ENCODE measurements at places on chromosomes 16 and 17.

GRCh38 chr17:74639704-74640151, 16.2 kb upstream of the CD300E start:
- DNase-seq, result no peak

- peak; percentile 72 for DNase-seq
Observed at GRCh38 chr17:28494445-28495188, 11.5 kb upstream of the FOXN1 start.

- DNase-seq, result no peak
Observed at GRCh38 chr17:9788601-9789000, 2.8 kb downstream of the DHRS7C start.

DNA sequence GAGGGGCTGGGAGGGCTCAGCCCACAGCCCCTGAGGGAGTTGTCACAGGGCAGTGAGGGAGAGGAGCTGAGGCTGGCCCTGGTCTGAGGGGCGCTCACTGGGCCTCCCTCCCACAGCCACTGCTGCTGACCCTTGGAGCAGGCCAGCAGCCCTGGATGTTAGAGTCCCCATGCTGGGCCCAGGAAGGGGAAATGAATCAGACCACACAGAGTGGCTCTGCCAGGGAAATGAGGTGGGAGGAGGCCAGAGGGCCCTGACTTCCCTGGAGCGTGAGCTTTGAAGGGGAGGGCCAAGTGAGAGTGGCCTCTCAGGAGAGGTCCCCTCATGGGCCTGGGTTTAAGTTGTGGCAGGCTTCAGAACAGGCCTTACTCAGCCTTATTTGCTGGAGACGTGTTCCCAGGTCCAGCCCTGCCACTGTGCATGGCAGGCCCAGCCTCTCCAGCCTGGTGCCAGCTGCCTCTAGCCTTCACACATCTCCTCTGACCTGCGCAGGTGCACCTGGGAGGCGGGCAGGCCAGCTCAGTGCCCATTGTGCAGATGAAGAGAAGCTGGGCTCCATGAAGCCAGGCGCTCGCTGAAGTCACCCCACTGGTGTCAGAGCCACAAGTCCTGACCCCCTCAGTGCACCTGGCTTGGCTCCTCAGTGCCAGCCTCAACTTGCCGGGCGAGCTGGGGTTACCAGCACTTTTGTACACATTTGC, 15.4 kb downstream of the GPT2 start:
- no peak for DNase-seq

All from mucosa of gallbladder (tissue), 1 donor.